ENCODE measurements at places on chromosomes 4 and X. TPM values are rescaled to one million over a fixed set of nuclear protein-coding genes. Genes with fewer than 3 reads are reported as not detected.

The BEND4 gene
- polyA plus RNA-seq: 1.2 TPM

GRCh38 chr4:82968972-82969371, 41.7 kb downstream of the LIN54 start:
- peak; percentile 26 for DNase-seq

DNA sequence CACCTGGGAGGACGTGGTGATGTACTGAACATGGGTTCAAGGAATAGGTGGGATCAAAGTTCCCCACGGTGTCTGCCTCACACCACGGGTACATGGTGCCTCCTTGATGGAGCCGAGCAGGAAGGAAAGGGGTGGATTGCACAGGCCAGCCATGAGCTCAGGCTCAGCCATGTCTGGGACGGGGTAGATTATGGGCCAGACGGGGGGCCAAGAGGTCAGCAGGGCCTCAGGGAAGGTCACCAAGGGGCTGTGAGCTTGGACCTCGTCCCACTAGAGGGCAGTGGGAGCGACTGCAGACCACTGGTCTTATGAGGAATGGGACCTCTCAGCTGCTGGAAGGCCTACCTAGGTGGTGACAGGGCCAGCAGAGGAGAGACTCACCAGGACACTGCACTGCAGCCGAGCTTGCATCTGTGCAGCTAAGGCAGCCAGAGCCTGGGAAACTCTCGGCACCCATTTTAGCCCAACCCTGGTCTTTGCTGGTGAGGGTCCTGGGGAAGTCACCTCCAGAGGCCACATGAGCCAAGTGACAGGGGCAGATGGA, 38.4 kb downstream of the JAKMIP1 start:
- DNase-seq: no peak

The NDUFC1 gene
- polyA plus RNA-seq: 82.9 TPM

DNA sequence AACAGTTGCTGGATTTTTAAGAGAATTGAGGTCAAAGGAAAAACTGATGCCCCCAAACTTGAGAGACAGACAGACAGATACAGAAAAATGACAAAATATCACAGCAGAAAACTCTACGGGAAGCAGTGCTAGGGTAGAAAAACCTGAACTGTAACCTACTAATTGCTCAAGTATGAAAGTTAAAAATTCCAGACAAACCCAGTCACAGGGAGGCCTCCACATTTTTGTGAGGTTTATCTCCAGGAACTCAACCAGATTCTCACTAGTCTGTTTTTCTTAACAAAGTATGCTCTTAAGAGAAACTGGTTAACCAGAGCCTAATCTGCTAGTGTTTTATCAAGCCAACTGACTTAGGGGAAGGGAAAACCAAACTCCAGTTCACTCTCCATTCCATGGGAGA, 19.9 kb upstream of the PPP3CA start:
- no peak for DNase-seq

GRCh38 chr4:107799669-107800450, 24.9 kb upstream of the SGMS2 start:
- DNase-seq: peak; percentile 79
